ENCODE measurements at places on chromosomes 16 and 17.

DNA sequence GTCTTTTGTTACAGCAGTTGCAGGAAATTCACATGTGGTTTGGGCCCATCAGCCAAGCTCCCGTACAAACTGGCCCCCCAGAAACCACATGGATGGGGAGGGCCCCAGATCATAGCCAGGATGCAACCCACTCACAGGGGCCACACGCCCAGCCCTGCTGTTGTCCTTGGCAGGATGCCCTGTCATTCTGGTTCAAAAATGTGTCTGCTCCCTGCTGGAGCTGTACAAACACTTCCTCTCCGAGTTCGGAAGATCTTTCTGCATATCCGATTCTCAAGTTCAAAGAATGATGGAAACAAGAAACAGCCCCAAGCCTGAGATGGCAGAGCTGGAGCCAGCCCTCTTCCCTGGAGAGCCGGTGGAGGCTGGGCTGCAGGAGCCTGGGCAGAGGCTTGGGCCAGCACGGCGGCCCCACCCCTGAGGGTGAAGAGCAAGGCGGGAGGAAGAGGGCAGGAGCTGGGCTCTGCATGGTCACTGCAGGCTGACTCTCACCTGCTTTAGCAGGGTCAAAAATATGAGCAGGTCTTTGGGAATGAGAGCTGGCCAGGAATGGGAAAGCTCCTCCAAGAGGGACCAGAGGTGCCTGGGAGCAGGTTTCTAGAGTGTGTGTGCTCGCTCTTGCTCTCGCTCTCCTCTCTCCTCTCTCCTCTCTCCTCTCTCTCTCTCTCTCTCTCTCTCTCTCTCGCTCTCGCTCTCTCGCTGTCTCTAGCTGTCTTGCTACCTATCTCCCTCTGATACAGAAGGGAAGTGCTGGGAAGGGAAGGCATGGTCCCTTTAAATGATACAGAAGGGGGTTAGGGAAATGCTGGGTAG is 34.7 kb upstream of the ENPP7 start:
- DNase-seq, result peak; percentile 37

DNA sequence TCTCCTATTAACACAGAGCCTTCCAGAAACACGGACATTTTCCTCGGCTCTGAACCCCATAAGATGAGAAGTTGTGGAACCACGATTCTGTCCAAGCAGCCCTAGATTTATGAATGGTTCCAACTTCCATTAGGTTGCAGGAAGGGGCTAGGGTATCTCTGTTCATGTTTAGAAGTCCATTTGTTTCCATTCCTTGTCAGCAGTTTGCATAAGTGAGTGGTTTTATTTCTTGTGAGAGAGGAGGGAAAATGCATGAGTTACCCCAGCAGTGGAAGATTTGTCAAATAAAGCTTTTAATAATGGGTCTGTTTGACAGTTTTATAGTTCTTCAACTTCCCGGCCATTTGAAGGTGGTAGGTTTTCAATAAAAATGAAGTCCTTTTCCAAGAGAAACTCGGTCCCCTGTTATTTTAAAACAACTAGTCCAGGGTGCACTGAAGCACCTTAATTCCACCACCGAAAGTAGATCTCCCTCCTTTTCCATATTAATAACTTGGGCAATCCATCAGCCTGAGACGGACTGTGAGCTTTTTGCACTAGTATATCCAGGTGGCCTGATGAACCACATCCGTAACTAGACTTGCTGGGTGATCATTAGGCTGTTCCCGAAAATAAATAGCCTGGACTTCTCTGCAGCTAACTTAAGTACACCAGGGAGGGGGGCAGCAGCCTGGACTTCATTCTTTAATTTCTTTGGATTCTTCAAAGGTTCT is 181.3 kb downstream of the TMEM114 start:
- no peak for DNase-seq

DNA sequence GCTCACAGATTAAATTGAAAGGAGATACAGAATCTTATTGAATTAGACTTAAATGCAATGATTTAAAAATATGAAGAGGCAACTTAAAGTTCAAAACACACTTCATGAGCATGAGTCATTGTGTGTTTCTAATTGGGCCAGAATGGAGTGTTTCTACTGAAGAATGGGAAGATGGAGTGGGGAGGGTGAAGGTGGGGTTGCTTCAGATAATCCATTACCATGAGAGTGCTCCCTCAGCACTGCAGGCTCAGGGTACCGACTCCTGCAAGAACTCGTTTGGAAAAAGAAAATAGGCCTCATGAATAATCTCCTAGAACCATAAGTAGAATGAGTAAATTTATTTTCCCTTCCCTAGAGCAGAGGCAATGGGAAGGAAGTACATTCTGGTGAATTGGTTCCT is 372.8 kb downstream of the TOX3 start:
- no peak for DNase-seq

DNA sequence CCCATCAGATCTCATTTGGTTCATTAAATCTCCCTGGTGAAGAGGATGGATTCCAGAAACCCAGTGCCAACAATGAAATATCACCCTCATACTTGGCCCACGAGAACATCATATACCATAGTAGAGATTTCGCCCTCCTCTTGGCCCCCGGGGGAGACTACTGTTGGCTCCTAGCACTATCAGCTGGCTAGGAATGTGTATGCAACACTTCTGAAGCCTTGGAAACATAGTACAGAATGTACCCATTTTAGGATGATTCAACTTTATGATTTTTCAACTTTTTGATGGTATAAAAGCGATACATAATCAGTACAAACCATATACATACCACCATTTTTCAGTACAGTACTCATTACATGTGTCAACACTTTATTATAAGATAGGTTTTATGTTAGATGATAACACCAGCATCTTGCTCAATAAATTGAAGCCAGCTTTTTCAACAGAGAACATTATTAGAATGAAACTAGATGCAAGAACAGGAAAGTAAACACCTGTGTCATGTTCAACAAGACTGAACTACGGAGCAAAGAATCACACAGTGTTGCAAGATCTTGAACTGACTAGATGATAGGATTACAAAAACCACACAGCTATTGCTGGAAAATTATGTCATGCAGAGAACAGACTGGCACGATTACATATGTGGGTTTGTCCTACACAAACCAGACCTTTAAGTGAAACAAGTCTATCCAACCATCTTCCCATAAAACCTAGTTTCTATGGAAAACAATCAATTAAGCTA is 17.2 kb downstream of the RSL1D1 start:
- DNase-seq, result peak; percentile 64

DNA sequence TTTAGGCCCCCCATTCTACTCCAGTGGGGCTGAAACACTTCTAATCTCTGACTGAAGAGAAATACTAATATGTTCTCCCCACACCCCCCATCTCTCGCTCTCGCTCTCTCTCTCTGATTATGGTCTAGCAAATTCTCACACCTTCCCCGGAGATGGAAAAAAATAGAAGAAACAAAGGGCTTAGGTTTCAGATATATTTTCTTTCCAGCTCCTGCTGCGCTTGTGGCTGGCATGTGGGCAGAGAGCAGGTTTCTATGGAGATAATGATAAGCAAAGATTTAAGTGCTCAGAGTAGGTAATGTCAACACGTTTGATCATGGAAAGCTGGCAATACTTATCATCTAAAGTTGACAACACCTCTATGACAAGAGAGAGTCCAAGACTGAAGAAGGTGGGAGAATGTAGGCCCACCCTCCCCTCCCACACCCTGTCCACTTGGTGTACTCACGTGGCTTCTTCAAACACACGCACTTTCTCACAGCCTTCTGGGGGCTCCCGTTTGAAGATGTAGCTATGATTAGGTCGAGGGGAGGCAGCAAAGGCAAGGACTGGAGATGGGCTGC is 8.0 kb upstream of the SLC35B1 start:
- DNase-seq, result no peak

- no peak for DNase-seq
These were observed 35.4 kb downstream of the OR1D5 start for GRCh38 chr17:3027786-3028532.

DNA sequence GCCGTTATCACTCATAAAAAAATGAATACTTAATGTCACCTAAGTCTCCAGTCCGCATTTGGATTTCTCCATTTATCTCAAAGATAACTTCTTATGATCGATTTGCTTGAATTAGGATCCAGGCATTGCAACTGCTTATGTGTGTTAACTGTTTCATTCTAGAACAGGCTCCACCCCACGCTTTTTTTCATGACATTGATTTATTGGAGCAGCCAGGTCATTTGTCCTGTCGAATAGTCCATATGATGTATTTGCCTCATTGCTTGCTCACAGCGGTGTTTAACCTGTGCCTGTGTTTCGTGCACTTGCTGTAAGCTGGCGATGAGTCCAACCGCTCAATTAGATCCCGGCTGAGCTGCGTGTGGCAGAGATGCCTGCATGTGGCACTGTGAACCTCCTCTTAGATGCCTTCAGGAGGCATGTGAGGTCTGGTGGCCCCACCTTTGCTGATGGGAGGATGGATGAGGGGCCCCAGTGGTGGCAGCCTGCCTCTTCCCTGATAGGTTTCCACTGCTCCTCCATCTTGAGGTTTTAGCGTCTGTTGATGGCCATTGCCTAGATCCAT is 16.4 kb downstream of the DHX38 start:
- no peak for DNase-seq

DNA sequence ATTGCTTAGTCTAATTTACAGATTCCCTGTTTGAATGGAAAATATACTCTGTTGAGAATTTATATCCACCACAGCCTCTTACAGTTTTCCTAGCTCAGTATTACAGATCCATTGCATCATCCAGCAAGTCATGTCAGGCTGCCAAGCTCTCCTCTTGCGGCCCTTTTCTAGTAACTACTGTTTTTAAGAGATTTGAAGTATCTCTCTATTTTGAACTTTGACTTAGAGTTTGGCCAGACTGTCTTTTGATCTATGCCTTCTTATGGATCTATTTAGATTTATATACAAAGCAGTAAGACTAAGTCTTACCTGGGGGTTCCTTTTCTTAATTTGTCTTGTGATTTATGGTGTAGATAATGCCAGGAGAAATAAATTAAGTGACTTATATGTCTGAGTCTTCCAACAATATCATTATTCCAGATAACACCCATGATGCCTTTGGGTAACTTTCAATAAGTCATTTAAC is 53.1 kb upstream of the ABCC11 start:
- peak; percentile 79 for DNase-seq

GRCh38 chr17:56834380-56835263 is 671 bp downstream of the DGKE start:
- peak; percentile 48 for DNase-seq

GRCh38 chr17:56678249-56679114 is 85.0 kb downstream of the NOG start:
- DNase-seq, result peak; percentile 36

GRCh38 chr16:75052481-75053202 is 53.8 kb downstream of the ZNRF1 start:
- DNase-seq, result no peak

DNA sequence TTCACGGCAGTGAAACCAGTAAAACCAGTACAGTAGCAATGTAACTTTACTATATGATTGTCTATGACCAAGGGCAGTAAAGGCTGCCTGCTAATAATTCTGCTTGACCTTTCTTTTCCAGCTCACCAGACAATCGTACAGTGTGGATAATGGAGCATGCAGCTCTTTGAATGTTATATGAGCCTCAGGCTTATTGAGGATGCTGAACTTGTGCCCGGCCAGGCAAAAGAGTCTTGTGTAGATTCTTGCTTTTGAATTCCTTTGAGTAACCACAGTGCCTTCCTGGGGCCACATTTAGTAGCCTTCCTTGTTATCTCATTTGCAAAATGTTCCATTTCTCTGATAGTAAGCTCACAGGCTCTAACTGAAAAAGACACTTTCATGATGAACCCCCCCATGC is 131.8 kb downstream of the CDH11 start:
- DNase-seq, result no peak

DNA sequence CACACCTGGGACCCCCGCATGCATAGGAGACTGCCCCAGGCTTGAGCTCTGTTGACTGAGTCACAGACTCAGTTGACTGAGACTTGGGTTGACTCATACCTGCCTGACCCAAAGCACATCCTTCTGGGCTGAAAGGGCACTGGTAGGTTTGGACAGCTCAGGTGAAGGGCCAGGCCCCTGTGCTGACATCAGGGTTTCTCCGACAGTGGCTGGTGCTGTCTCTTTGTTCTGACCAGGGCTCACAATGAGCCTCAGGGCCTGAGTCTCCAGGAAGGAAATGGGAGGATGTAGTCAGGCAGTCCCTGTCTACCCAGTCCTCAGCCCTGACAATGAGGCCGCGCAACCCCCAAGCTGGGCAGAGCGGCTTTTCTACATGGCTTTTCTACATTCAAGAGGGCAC is 6.5 kb downstream of the SPNS2 start:
- DNase-seq, result no peak

- no peak for DNase-seq
These were observed 11.1 kb upstream of the TFAP4 start for GRCh38 chr16:4283939-4284338.

DNA sequence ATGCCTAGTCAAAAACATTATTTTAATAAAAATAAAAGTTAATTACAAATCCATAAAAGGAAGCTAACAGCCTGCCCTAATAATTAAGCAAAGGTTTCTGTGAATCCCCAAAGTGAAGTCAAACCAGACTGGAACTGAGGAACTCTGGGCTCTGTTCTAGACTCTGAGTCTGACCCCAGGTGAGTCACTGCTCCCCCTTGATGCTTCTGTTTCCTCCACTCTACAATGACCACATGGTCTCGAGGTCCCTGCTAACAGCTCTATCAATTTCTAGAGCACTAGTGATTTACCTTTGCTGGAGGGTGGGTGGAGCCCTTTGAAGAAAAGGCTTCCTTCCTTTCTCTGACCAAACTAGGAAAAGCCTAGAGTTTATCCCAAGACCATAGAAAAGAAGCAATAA is 32.4 kb downstream of the XPO6 start:
- no peak for DNase-seq

GRCh38 chr16:84570739-84571403 is 47.0 kb downstream of the COTL1 start:
- no peak for DNase-seq

GRCh38 chr16:85586380-85587104 is 26.6 kb upstream of the GSE1 start:
- no peak for DNase-seq

- peak; percentile 89 for DNase-seq
These were observed 20.9 kb downstream of the SPACA3 start for GRCh38 chr17:33012522-33013033.

DNA sequence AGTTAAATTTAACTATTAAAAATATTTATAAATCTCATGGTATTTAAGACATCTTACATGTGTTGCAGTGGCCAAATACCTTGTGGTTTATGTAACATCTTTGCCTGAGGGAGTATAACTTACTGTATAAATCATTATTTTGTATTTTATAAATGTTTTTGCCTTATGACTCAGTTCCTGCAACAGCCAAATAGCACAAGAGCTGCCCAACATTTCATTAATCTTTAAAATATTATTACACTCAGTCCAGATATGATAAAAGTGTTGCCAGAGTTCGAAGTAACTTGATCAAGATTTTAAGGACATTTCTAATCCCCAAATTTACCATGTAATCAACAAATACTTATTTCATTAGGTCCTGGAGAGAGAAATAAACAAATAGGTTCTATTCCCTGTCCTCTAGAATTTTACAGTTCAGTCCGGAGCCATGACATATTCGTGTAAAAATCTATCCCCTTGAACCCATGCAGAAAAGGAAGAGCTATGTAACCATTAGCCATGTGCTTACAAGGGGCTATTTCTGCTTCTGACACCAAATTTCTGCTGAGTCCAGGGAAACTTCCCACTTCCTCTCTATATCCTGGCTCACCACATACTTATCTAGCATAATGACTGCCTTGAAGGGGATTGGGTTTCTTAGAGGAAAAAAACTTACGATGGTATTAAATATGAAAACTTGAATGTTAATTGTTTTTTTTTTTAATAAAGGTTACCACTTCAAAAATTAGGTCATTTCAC is 44.0 kb downstream of the IRX6 start:
- peak; percentile 46 for DNase-seq

Data from GM03348 (cell line).